Activated CD8-positive, alpha-beta memory T cell treated with anti-CD3 and anti-CD28 coated beads for 1 hour (primary cell): ENCODE measurements at places on chromosomes 11 and 22.

DNA sequence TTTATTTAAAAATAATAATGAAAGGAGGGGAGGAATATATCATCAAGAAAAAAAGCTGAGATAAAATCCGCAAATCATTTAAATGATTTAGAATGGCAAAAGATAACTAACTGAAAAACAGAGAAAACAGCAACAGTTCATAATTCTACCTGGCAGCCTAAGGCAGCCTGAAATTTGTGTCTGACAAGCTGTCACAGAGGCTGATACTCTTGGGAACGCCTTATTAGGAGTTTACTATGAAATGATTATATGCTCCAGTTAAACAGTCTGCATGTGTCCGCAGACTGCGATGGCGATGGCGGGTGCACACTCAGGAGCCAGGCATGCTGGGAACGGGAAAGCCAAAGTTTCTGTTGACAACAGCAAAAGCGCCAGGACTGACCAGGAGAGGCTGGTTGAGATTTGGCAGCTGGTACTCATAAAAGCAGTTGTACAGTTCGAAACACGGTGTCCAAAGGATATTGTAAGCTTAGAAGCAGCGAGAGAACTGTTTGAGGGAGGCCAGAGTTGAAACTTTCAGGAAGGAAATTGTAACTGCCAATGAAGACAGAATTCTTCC is 172.9 kb upstream of the MPPED2 start:
- no peak for DNase-seq

- no peak for DNase-seq
Observed at GRCh38 chr22:44543362-44543761, 45.3 kb upstream of the RTL6 start.

DNA sequence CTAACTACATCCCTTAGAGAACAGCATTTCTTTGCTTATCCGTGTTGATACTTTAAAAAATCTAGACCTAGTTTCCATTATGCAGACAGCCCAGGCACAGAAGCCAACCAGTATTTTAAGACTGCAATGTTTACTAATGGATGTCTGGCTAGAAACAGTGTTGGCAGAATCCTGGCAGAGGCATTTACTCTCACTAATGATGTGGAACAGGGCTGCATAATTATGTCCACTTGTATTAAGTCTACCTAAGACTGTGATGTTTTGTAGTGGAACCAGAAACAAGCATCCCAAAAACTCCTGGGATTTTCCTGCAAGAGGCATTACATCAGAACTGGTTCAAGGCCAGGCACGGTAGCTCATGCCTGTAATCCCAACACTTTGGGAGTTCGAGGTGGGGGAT is 50.2 kb upstream of the PICALM start:
- DNase-seq: no peak

GRCh38 chr11:14741195-14741594 is 97.6 kb downstream of the PDE3B start:
- DNase-seq: no peak

GRCh38 chr11:106821291-106821690 is 197.0 kb downstream of the GUCY1A2 start:
- no peak for DNase-seq
